NCI-H524 (cell line): ENCODE measurements at places on chromosomes 7 and 10.

GRCh38 chr10:126618466-126618865 is 52.0 kb downstream of the C10orf90 start:
- no peak for DNase-seq

- DNase-seq = no peak
Measured at GRCh38 chr10:79367426-79368189, 20.3 kb downstream of the PPIF start.

DNA sequence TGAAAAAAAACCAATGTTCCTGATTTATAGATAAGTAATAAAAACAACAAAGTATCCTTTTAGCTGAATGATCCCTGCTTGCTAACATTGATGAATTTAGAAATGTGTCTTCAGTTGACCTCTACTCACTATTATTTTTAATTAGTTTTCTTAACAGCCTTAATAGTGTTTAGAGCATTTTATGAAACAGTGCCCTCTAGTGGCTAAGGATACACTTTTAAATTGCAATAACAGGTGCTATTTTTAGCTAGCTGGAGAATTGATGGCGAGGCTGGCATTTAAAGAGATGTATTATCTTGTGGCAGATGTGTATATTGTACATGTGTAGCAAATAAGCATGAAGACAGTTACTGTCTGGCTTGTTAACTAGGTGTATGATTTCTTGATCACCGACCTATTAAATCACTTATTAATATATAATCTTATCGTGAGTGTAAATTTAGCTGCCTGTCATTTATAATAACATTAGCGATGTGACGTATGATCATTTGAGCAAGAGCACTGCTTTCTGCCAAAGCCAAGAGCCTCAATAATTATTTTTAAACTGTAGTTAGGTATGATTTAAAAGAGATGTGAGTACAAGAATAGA is 451.9 kb downstream of the DPP6 start:
- no peak for DNase-seq

DNA sequence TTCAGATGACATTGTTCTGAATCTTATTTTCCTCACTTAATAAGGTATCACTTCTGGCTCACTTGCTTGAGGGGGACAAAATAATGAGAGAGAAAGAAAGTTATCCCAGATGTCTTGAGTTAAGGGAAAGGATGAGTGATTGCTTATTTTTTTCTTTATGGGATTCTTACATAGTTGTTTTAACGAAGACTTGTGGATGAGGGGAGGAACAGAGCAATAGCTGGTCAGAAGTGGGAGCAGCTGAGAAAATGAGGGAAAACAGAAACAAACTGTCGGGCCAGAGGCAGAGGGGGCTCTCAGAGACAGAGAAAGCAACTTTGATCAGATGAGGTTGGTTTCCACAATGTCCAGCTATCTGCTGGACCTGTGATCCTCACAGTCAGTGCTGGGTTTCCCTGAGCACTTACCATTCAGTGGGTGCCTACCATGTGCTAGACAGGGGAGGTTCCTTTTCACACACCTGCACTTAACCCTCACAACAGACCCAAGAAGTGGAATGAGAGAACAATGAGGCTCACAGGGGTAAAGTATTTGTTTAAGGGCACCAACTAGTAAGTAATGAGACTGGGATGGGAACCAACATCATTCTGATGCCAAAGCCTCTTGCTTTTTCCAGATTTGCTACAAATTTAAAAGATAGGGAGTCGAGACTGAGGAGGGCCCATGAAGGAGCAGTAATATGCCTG is 64.2 kb downstream of the BICC1 start:
- no peak for DNase-seq

DNA sequence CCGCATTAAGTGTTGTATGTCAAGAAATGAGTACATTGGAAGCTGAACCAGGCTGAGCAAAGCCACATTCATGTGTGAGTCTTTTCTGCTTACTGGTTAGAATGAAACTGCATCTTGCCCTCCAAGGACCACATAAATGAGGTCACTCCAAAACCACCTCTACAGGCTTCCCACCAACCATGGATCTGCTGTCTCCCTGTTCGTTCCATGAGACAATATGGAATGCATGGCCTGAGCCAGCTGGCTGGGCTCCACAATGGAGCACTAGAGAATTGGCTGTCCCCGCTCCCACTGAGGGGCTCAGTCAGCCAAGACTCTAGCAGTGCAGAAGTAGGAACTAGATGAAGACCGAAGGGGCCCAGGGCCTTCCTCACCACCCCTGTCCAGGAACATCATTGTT is 120.8 kb downstream of the TNS3 start:
- DNase-seq = no peak

- DNase-seq = no peak
Measured at GRCh38 chr10:124996854-124997215, 54.9 kb downstream of the ZRANB1 start.

- no peak for DNase-seq
Measured at GRCh38 chr10:51377070-51377931, 303.0 kb downstream of the PRKG1 start.

DNA sequence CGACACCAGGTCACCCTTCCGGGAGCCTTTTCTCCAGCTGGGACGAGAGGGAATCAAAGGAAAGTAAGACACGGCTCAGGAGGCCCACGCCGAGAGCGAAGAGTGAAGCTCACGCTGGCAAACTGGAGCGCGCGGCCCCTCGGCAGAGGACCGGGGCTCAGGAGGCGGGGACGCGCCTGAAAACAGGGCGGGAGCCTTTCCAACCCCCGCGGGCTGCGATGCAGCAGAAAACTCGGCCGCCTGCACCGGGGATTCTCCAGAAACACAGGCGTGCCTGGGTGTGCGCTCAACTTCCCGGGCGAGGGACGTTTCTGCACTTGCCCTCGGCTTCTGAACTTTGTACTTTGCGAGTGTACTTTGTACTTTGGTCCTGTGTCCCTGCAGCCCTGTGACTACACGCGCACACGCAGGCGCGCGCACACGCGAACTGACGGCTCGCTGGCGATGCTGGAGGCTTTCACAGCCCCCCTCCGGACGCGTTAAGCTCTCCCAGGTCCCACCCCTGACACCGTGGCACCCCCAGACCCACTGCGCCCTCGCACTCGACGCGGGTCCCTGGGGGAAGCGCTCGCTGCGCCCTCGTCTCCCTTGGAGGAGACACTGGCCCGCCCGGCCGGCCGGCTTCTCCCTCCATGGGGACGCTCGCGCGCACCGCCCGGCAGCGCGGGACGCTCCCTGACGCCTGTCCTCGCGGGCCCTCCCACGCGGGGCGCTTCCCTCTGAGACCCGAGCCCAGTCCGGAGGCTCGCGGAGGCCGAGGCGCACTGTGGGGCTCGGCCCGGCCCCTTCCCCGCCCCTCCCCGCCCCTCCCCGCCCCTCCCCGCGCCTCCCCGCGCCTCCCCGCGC is 588 bp upstream of the PAOX start:
- peak; percentile 4 for DNase-seq

GRCh38 chr7:13603661-13604060 is 385.8 kb downstream of the ETV1 start:
- no peak for DNase-seq

- DNase-seq = no peak
Measured at GRCh38 chr7:36570528-36571189, 153.6 kb downstream of the AOAH start.

GRCh38 chr7:144862612-144863319 is 26.9 kb upstream of the TPK1 start:
- no peak for DNase-seq

DNA sequence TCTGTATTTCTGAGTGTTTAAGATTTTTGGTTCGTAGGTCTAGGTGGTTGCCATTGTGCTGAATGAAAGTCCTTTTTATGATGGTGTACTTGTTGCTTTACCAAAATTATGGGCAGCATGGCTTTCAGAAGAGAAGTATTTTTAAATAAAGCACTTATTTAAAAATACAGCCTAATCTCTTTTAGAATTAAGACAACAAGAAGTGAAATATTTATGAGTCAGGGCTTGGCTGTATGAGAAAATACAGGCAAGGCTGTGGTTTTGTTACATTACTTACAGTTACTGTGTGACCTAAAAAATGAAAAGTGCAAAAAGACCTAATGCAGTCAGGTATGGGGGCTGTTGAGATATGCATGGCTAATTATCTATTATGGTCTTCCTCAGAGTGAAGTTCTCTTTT is 185.2 kb upstream of the PPP1R3A start:
- no peak for DNase-seq

- DNase-seq = no peak
Measured at GRCh38 chr7:21355406-21355874, 72.4 kb upstream of the SP4 start.

DNA sequence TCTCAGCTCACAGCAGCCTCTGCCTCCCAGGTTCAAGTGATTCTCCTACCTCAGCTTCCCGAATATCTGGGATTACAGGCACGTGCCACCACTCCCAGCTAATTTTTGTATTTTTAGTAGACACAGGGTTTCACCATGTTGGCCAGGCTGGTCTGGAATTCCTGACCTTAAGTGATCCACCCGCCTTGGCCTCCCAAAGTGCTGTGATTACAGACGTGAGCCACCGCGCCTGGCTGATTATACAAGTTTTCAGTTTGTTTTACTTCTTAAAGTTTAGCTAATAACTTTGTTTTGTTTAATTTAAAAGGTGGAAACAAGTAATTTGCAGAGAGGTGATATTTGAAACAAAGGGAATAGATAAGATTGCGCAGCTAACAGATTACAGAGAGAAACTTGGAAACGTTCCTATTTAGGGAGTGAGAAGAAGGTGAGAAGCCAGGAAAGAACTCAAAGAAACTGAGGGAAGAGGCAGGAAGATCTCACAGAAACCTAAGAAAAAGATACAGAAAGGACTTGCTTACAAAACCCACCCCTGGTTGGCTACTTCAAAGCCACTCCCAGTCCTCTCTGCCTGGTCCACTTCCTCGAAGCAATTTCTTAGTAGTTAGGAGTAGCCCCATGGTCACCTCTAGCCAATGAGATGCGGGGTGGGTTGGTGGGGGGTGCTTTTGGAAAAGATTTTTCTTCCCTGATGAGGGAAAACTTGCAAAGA is 15.0 kb upstream of the PDLIM1 start:
- DNase-seq = no peak

- DNase-seq = no peak
Measured at GRCh38 chr10:120980279-120981255, 129.4 kb downstream of the WDR11 start.

- no peak for DNase-seq
Measured at GRCh38 chr10:60367431-60367830, 22.2 kb downstream of the ANK3 start.

- DNase-seq = no peak
Measured at GRCh38 chr10:116848032-116848943, 1.0 kb upstream of the ENO4 start.

- no peak for DNase-seq
Measured at GRCh38 chr10:35442592-35442991, 106.3 kb downstream of the CCNY start.
